ENCODE measurements at places on chromosomes 5 and 9. TPM values are rescaled to one million over a fixed set of nuclear protein-coding genes. Genes with fewer than 3 reads are reported as not detected.
A peak's percentile ranks its signal among the peaks of the same experiment; 100 is the strongest.

- no peak for DNase-seq
Measured at GRCh38 chr9:1456301-1457024, 406.3 kb downstream of the DMRT2 start.

DNA sequence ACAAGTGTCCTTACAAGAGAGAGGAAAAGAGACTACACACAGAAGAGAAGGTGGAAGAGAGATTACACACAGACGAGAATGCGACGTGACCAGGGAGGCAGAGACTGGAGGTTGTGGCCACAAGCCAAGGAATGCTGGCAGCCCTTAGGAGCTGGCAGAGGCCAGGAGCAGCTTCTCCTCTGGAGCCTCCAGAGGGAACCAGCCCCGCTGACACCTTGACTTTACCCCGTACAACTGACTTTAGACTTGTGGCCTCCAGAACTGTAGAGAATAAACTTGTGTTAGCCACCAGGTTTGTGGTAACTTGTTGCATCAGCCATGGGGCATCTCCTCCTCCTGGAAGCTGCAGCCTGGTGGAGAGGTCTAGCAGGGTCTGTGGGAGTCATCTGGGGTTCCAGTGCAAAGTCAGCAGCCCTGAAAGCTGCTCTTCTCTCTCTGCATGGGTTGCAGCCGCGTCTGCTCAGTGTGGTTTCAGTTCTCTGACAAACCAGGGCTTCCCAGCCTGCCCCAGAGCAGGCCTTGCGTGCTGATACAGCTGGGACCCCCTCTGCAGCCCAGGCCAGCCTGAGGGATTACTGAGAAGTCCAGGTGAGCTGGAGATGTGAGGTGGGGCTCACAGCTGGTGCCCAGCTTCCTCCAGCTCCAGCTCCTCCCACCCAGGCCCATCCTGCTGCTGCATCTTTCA lies 30.8 kb upstream of the CNOT6 start:
- peak; percentile 63 for DNase-seq

DNA sequence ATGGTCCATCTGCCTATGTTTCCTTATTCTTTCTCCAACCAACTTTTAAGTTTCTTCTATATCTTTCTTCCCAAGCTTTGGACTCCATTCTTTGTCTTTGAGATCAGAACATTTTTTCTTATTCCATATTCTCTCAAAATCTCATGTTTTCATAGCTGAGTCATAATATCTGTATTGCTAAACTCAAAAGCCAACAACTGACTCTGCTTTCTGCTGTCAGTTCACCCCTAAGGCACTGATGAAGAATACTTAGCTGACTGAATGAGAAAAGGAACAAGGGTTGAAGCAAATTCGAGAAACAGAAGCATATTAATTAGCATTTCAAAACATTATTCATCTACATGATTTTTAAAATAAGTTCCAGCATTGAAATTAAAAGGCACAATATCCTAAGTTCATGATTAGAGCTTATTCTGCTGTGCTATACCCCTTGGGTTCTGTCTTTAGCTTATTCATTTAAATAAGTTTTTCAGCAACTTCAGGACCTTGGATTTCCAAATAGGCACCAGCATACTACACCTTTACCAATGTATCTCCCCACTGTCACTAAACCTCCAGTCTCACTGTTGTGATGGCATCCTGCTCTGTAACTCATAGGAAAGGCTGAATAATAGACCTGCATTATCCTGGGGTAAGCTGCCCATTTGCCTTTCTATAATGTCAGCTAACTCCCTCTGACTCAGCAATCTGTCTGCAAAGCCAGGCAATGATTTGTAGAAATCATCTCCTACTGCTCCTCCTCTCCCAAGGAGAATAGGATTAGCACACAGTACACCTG lies 49.9 kb upstream of the C5orf46 start:
- DNase-seq: no peak

DNA sequence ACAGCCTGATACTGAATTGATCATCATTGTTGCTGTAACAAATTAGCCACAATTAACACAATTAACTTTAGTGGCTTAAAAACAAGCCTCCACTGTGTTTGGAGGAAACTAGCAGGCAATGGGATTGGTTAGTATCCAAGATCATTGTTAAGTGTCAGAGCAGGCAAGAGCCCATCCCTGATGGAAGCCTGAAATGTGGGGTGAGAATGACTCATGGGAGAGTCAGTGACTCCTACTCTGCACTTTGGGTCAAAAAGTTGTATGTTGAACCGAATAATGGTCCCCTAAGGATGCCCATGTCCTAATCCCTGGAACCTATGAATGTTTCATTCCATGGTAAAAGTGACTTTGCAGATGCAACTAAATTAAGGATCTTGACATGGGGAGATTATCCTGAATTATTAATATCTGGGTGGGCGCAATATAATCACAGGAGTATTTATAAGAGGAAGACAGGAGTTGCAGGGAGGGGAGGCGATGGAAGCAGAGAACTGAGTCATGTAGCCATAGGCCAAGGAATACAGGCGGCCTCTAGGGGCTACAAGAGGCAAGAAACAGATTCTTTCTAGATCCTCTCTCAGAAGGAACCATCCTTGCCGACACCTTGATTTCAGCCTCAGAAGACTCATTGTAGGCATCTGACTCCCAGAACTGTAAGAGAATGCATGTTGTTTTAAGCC lies 28.8 kb downstream of the ALG2 start:
- no peak for DNase-seq

DNA sequence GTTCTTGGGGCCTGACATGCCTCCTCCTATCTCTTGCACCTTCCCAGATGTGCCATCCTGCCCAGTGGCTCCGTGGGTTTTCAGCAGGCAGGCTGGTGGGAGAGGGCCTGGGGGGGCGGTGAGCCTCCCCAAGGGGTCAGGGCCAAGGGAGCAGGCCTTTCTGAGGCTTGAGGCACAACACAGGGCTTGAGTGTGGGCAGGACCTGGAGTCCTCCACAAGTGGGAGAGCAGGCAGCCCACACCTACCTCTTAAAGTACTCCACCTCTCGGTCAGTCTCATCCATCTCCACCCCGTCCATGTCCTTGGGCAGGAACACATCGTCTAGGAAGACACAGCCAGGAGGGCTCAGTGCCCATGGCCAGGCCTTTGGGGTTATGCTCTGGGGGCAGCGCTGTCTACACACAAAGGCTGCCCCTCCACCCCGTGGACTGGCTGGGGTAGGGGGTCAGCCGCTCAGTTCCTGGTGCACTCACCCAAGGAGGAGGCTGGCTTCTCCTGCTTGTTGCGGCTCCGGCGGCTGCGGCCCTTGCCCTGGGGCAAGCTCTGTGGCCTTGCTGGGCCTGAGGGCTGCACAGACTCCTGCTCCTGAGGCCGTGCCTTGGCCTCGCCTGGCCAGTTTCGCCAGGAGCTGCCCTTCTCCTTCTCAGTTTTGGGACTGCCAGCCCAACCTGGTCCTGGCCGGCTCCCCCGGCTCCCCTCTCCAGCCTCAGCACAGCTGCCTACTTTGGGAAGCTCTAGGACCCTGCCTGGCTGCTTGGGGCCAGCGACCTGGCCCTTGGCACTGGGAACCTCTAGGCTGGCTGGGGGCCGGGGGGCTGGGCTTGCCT lies 7.2 kb upstream of the DDX41 start:
- DNase-seq: peak; percentile 68

GRCh38 chr5:143896966-143897365 lies 85.0 kb downstream of the HMHB1 start:
- no peak for DNase-seq

WDR31 gene
- 2.3 TPM for total RNA-seq

SLC6A7 gene
- total RNA-seq: 0.19 TPM
